ENCODE measurements at places on chromosomes 5 and 9.

DNA sequence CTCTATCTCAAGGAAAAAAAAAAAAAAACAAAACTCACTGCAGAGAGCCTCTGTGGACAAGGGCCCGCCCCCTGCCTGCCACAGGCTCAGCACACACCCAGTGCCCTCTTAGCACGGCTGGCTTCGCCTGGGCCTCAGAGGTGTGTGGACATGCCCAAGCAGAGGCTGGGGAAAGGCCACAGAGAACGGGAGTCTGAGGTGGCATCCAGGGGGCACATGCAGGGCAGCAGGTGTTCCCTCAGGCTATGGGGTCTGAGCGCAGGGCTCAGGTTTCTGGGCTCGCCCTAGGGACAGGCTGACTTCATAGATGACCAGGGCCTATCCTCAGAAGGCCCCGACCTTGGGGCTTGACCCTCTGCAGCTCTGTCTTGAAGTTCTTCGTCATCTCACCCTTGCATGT, 138.7 kb downstream of the ZNF354C start:
- DNase-seq = no peak

DNA sequence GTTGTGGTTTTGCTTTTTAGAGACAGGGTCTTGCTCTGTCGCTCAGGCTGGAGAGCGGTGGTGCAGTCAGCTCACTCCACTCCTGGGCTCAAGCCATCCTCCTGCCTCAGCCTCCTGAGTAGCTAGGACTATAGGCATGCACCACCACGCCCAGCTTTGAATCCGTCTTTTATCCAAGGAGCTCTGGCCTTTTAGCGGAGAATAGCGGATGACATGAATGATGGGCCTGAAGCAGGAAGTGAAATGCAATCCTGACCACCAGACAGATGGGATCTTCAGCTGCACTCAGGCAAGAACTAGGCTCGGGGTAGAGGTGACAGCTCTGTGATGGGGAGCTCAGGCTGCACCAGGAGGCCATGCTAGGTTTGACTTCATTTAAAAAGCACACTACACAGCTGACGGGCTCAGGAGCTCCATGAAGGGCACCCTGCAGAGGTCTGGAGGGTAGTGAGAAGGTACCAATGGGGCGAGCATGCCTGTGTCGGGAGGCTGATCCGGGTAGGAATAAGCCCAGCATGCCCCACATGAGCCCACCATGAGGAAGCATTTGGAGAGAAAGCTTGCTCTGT, 21.9 kb downstream of the POLR1E start:
- DNase-seq = no peak

DNA sequence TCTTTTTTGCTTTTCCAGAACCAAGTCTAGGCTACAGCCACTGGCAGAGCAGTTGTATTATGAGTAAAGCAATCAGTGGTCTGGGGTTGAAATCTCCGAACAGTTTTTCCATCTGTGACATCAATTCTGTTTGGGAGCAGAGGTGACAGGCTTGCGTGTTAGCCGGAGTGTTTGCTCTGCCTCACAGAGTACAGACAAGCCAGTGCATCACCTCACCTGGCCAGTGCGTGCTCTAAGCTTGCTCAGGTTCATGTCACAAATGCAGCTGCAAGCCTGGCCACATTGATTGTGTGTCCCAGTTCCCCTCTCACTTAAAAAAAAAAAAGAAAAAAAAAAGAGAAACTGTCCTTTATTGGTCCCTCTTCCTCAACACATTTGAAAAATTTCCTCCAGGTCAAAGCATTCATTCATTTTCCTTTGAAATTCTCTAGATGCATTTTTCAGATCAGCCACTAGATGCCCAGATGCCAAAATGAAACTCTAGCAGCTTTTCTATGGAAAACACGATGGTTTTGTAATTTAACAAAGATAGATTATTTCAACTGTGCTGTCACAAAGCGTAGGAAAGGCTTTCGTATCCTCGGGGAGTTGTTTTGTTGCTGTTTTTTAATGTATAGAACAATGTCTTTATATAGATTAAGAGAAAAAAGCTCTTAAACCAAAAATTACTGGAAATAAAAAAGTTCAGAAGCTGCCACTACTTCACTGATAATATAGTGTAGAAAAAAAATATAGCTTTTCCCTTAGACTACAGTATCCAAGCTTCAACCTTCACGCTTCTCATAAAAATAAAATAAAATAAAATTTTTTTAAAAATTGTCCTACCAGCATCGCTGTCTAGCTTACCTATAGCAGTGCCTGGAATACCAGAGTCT, 585.5 kb downstream of the TLE1 start:
- no peak for DNase-seq

GRCh38 chr9:133758228-133758627, 20.1 kb upstream of the SARDH start:
- no peak for DNase-seq

DNA sequence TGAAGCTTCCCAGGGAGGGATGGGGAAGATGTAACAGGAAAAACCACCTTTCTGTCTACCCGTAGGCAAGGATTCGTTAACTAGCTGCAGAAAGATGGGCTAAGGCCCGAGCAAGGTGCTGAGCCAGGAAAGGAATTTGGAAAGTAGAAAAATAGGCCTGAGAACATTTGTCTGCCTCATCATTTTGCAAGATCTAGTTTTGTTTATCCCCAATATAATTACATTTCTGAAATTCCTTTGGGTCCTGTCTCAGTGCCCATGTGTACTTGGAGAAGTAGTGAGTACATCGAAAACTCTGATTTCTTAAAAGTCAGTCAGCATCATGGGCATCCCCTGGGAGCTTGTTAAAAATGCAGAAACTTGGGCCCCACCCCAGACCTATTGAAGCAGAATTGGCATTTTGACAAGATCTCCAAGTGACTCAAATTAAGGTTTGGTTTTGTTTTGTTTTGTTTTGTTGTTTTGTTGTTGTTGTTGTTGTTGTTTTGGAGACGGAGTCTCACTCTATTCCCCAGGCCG, 52.1 kb upstream of the CEMIP2 start:
- DNase-seq = no peak

- no peak for DNase-seq
Measured at GRCh38 chr5:106417163-106417562, 1253.6 kb downstream of the EFNA5 start.

- no peak for DNase-seq
Measured at GRCh38 chr5:168707716-168708695, 128.8 kb upstream of the PANK3 start.

DNA sequence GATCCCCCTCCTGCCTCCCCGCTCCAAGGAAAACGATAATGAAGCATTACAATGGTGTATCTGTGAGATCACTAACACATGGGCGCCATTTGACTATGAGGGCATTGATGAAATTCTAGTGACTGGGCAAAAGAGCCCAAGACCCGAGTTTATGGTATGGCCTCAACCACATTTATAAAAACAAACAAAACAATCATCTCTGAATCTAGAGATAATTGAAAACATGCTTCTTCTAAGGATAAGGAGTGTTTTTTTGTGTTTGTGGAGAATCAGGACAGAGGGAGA, 100.9 kb upstream of the SEMA6A start:
- no peak for DNase-seq

GRCh38 chr5:77960863-77961396, 184.8 kb upstream of the TBCA start:
- no peak for DNase-seq

- no peak for DNase-seq
Measured at GRCh38 chr5:155049569-155050383, 36.2 kb downstream of the KIF4B start.

DNA sequence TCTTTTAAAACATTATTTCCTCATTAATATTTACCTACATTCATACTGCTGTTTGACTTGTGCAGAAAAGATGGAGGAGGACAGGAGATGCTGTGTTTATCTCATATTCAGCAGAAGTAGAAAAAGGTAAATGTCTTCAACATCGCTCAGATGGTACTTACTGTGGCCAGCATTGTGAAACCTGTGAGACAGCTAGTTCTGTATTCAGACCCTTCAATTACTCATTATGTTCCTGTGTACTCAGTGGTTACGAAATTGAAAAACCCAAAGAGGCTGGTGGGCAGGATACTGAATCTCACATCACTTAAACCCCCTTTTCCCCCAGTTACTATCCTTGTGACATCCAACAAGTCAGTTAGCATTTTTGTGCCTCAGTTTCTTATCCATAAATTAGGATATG, 216.0 kb downstream of the KDM4C start:
- DNase-seq = no peak

DNA sequence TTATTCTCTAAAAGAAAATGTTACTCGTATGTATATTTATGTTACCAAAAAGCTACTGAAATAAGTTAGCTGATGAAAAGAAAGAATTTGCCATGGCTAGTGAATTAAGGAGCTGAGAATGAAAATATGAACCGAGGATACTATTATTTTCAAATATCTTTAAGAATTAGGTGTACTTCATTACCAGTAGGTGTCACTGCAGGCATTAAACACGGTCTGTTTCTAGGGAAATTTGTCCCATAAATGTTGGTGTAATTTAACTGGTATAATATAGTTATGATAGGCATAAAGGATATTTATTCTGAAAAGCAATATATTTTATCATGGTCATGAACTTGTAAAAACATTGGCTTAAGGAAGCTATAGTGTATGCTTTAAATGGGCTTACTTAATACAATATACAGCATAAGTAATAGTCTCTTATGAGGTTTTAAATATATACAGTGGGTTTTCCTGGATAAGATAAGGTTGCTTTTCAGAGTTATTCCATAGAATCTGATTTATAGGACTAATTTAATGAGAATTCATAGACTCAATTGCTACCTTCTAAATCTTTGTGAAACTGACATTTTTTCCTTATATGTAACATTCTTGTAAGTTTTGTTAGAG, 72.4 kb upstream of the MPDZ start:
- no peak for DNase-seq

DNA sequence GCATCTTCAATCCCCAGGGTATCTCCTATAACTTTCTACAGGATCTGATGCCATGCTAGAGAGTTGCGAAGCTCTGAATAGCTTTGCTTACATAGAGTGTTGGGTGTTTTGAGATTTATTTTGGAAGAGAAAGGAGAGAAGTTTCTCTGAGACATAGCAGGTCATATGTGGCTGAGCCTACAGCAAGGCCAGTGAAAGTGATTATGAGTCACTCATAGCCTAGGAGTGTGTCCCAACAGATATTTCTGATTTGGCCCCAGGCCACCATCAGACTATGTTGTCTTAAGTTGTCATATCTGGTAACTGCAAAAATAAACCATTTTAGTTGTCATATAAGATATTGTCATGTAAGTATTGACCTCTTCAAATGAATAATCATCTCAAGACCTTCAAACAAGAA, 132.0 kb upstream of the RAI14 start:
- DNase-seq = no peak

DNA sequence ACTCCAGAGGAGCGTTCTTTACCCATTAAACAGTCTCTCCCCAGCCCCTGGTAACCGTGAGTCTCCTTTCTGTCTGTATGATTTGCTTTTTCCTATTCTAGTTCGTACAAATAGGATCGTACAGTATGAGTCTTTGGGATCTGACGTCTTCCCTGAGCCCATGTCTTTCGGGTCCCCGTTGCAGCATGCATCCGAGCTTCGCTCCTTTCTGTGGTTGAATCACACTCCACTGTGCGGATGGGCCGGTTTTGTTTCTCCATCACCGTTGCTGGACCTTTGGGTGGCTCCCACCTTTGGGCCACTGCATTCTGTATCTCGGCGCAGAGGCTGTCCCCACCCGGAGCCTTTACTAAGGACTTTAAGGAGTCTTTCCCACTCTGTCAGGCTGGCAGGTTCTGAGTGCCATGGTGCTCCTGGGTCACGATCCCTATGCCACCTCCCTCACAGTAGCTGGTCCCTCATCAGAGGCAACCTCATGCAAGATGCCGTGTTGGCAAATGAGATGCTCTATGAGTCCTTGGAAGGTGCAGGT, 145.7 kb upstream of the COL5A1 start:
- DNase-seq = no peak

- no peak for DNase-seq
Measured at GRCh38 chr5:93582167-93582462, 907 bp upstream of the NR2F1 start.

DNA sequence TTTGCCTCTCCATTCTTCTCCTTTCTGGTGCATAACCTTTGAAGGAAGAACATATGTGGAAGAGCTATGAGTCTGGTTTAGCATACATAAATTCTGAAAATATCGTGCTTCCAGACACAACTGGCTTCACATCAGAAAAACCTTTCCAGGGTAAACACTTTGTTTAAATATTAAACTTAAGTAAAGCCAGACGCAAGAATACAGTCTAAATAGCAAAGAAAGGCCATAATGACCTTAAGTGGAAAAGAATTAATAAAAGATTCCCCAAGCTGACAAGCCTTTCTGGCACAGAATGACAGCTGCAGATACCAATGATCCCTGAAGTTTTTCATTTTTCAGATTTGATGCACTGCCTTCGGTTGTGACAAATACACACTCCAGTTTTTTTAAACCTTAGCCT, 13.5 kb upstream of the TSSK1B start:
- no peak for DNase-seq

DNA sequence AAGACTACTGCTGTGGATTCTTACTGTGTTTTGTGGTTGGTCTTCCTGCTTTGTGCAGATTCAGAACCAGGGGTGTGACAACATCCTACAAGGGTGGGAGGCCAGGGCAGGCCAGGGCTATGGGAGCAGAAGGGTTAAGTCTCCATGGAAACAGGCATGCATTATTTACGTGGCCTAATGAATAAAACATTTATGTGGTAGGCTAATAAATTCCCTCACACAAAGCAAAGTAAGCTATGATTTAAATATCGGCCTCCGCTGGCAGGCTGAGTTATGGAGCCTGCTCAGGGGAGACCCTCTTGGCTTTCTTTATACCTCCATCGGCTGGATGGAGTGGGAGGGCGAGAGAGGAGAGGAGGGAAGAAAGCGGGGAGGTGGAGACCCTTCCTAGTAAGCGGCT, 230.3 kb upstream of the MVB12B start:
- no peak for DNase-seq

GRCh38 chr9:108180541-108180940, 675.2 kb downstream of the ACTL7B start:
- no peak for DNase-seq

DNA sequence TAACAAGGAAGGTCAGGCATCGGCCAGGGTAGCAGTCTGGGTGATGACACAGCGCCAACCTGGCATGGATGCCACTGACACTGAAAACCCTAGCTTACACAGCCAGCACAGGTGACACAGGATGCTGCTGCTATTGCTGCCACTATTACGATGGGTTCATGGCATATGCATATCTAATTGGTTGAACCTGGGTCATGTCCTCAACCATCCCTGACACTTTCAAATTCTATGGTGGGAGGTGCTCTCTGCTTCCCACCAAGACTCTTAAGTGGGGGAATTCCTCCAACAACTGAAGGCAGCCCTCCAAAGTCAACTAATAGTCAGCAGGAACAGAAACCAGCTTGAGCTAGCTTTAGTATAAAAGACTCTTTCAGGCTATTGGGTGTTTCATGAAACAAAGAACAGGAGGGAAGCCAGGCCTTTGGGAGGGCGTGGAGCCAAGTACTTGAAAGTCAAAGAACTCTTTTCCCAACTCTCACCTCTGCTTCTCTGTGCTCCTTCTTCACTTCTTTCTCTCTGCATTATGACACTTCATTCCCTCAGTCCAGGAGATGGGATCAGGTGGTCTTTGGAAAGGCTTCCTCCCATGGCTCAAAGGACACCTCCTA, 21.3 kb downstream of the PTTG1 start:
- DNase-seq = no peak

DNA sequence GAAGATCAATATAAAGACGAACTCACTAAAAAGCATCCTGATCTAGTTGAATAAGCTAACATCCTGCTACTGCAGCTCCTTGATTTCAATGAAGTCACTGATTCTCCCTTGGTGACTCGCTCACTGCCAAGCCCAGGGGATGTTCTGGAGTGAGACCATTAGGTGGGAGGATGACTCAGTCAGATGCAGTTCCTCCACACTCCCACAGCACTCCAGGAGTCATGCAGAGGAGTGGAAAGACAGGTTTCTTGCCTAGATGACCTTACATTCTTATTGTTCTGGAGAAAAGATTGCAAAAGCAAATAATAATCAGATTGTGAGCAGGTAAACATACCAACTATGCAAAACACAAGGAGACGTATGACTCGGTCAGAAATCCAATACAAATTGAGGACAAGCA, 15.3 kb downstream of the GCNT4 start:
- DNase-seq = no peak

All from C1 segment of cervical spinal cord (tissue), 14 donors.